Stimulated activated naive B cell treated with anti-CD40 and anti-IgM and Interleukin-4, amounts not matched to agents 10 μg/mL and 1 μg/mL and 100 μg/mL, for 72 hours (primary cell): ENCODE measurements at places on chromosomes 3 and 15.
A peak's percentile ranks its signal among the peaks of the same experiment; 100 is the strongest.

- no peak for DNase-seq
Measured at GRCh38 chr3:25781145-25781757, 2.0 kb downstream of the NGLY1 start.

DNA sequence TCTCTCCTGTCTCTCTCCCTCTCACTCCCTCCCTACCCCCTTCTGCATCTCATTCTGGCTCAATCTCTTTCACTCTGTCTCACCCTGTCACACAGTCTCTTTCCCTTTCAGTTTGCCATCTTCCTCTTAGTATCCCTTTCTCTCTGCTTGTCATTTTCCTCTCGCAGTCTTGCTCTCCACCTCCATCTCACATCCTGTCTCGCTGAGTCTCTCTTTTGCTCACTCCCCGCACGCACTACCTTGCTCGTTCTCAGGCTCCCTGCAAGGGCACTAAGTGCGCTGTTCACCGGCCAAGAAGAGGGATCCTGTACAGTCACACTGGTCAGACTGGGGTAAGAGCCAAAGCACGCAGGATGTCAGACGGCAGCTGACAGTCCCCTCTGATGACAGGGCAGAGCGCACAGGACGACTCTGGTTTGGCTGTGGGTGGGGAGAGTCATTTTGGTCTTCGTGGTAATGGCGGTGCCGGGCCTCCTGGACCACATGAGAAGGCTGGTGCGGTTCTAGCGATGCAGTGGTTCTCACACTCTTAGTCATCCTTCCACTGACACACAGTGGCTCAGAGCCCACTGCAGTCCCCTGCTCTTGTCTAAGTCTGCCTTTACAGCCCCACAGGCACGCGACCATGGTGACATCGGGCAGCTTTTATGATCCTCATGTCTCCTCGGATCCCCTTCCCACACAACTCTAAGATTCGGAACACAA is 356.8 kb downstream of the FOXP1 start:
- DNase-seq, result peak; percentile 87

- no peak for DNase-seq
Measured at GRCh38 chr3:94070341-94070911, 7.6 kb downstream of the NSUN3 start.

- no peak for DNase-seq
Measured at GRCh38 chr3:74067296-74067695, 442.6 kb upstream of the PDZRN3 start.

DNA sequence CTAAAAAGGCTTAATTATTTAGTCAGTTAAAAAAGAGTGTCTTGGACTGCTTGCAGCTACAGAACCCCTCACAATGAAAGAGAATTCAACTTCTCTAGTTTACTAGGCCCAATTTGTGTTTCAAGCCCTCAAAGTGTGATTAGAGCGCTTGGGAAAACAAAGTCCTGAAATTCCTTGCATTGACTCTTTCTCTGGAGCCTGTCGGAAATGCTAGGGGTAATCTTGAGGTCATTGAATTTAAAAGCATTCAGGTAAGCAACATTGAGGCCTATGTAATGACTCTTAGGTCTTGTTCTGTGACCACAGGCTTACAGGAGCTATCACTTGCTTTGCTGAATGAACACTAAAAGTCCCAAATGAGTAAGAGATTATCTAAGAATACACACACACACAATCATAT is 186.0 kb downstream of the NLGN1 start:
- no peak for DNase-seq

GRCh38 chr3:43211681-43212080 is 74.7 kb upstream of the SNRK start:
- DNase-seq, result no peak

DNA sequence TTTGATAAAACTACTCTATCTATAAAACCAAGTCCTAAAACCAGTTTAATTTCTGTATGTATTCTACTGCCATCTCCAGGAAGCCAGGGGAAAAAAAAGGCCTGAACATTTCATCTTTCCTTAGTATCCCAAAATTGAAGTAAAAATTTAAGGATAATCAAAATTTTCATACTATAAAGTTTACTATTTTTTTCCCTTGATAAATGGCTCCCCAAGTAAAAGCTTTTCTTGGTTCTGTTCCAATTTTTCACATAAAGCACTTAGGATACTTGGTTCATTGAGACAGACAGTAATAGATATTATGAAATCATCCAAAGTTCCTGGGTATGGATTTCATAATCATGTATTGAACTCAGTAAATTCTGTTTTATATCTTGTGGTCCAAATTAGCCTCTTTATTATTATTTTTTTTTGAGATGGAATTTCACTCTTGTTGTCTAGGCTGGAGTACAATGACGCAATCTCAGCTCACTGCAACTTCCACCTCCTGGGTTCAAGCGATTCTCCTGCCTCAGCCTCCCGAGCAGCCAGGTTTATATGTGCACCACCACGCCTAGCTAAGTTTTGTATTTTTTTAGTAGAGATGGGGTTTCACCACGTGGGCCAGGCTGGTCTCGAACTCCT is 34.5 kb downstream of the ICE2 start:
- DNase-seq, result no peak

DNA sequence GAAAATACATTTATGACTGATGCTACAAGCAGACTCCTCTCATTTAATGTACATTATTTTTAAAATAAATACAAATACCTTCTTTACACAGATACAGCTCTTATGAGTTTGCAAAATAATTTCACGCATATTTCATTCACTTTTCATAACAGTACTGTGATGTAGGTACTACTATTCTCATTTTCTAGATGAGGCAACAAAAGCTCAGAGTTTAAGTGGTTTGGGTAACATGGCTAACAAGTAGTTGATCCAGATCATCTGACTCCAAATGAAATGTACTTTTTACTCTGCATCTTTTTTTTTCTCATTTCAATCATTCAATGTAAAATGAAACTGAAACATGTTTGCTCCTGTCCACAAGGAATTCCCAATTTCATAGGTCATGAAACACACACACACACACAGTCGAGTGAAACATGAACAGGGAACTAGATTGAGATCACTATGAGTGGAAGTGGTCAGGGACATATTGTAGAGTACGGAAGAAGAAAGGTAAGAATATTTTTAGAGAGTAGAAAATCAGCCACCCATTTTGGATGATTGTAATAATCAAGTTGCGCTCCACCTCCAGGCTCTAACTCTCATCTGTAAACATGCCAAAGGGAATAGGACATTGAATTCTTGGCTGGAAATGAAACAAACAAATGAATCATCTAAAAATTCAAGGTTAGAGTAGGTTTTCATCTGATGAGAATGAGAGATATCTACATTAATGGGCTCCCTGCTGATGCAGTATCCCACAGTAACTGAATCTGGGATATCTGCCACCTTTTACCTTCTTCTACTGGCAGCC is 92.4 kb downstream of the CLDN1 start:
- no peak for DNase-seq

DNA sequence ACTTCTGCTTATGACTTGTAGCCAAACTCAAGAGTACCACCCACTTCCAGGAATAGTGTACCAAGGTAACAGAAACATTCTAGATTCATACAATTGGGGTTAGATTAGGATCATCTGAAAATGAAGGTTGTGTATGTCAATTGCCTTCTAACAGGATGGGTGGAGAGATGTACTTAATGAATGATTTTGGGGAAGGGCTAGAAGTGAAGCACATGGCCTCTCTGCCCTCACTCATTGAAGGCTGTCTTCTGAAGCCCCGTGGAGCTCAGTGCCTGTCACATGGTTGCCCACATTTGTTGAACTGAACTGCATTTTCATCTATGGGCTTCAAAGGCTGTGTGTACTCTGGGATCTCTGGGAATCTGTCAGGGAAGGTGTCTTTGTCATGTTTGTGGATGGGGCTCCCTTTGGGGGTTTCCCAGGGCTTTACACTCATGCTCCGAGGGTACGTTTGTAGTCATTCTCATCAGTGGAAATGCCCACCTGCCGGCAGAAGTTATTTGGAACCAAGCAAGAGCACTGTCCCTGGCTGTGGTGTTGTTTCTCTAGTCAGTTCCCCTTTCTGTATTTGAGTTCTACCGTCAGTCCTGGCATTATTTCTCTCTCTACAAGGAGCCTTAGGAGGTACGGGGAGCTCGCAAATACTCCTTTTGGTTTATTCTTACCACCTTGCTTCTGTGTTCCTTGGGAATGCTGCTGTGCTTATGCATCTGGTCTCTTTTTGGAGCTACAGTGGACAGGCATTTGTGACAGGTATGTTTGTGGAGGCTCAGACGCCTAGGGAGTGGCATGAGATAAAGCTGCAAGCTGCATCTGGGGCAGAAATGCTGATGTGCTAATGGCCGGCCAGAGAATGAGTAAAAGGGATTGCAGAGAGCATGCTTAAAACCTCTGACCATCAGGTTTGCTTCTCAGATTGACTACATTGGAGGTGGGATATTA is 22.4 kb downstream of the CD86 start:
- DNase-seq, result peak; percentile 74

DNA sequence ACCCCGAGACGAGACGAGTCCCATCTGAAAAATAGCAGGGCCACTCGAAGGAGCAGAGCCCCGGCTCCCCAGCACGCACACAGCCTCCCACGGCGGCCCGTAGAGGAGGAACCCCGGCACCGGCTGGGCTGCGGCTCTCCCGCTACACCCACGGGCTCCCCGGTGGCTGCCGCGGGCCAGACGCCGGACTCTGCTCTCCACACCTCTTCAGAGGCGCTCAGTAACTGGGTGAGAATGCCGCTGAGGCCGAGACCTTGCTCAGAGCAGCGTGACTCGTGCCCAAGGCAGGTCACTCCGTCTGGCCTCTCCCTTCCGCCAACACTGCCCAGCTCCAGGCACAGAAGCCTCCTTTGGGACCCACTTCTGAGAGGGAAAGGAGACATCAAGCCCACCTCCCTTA is 34.4 kb downstream of the TNK2 start:
- no peak for DNase-seq

DNA sequence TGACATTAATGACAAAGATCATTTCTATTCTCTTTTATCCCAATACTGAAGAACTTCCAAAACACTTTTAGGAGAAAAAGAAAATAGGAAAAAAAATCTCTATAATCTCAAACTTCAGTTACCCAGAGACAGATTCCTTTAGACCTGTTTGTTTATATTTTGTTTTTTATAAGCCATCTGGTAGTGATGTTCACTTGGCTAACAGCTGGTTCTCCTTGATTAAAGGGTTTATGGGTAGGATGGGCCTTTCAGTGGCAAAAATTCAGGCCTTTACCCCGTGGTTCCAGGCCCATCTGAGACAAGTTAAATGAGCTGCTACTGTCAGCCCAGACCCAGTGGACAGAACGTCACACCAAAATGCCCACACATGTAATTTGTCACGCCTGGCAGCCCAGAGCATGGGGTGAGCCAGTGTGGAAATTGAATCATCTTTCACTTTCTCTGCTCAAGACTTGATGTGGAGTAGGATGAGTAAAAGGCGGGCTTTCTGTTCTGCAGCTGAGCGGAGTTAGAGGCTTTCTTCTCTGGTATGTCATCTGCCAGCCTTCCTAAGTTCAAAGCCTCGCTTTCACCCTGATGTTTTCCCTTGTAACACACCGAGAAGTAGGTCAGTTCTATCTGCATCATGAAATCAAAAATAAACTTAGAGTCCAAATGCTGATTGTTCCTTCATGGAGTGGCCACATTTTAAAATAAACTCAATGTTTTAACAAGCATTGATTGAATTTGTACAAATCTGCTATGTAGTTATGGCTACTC is 62.5 kb upstream of the SKOR1 start:
- peak; percentile 54 for DNase-seq
